ENCODE measurements at places on chromosomes 7 and 10.

GRCh38 chr10:131126321-131127137 lies 185.0 kb downstream of the TCERG1L start:
- no peak for DNase-seq

DNA sequence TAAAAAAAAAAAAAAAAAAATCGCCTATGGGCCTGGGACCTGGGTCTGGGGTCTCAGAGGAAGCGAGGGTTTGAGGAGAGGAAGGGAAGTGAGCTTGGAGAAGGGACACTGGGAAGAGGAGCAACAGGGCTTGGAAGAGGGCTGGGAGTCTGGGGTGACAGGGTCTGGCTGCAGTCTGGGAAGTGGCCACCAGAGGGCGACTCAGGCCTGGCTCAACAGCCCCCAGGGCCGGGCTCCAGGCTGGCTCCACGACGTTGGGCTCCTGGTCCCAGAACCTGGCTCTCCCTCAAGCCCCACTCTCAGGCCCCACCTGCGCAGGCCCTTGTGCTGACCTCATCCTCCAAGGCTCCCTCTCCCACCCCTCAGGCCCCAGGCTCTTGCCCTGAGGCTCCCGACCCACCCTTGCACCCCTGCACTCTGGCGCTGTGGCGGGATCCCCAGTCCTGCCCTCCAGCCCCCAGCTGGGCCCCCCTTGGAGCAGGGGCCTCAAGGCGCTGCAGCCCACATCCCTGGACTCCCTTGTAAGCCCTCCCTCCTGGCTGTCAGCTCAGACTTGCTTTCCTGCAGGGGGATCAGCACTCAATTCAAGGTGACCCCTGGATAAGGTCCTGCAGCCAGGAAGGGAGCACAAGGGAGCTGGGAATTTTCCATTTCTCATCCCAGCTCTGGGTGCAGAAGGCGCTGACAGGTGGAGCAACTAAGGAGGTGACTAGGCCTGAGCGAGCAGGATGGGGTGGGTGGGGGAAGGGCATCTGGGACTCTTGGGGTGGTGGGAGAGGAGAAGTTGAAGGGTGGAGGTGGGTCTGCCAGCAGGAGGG lies 5.4 kb upstream of the SPACDR start:
- peak; percentile 58 for DNase-seq

- DNase-seq, result no peak
These were observed 128.1 kb downstream of the ZNF438 start for GRCh38 chr10:30903397-30904138.

DNA sequence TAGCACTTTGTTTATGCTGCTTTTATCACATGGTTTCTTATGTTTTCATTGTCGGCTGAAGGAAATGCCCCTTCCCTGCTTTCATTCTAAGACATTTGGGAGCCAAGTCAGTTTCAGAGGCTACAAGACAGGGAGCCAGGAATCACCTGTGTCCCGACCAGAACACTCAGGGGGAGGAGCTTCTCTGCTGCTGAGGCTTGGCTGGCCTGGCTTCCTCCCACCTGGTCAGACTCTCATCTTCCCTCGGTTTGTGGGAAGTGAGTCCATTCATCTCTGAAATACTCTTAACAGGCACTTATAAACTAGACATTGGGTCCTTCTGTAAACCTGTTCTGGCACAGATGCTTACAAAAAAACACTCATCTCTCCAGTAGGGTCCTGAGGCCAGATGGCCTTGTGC lies 19.6 kb upstream of the GOLGA7B start:
- DNase-seq, result no peak

GRCh38 chr10:49230004-49230403 lies 41.8 kb upstream of the TMEM273 start:
- DNase-seq, result no peak

DNA sequence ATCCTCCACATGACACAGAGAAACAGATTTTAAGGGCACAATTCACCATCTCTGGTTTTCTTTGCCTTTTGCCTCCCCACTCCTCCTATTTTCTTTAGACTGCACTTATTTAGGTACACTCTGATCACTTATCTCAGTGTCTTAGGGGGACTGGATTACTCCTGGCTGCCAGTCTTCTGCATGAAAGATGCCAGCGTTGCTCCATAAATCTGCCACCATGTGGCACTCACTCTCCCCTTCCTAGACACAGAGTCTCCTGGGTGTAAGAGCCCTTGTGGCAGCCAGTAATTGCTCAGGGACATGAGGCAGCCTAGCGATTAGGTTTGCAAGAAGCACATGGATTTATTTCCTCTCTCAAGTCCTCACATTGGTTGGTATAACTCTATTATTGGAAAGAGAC lies 34.5 kb upstream of the RBM20 start:
- no peak for DNase-seq

DNA sequence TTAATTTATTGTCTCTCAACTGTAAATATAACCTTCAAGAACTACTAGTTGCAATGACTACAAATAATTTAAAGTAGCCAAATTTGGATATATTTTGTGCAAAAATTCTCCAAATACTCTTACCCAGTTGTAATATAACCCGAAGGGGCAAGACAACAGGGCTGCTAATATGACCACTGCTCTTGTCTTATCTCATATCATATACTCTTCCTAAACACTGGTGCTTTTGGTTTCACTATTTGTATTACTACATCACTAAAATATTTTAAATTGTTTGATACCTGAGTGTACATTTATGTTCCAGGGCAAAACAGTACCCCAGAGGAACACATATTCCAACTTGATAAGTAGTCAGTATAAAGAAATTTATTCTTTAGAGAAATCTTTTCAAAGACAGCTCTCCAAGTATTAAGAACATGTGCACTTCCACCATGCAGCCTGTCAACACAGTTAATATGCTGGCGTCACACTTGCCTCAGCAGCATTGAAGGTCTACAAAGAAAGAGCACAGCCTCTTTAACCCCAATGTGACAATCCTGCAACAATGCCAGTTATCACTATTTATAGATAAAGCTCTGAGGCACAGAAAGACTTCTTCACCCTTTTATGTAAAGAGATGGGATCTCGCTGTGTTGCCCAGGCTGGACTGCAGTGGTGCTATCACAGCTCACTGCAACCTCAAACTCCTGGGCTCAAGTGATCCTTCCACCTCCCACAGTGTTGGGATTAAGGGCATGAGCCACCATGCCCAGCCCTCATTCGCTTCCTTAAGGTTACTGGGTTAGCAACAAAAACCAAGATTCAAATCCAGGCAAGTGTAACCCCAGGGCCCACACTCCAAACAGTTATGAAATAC lies 37.8 kb downstream of the RHEB start:
- no peak for DNase-seq

DNA sequence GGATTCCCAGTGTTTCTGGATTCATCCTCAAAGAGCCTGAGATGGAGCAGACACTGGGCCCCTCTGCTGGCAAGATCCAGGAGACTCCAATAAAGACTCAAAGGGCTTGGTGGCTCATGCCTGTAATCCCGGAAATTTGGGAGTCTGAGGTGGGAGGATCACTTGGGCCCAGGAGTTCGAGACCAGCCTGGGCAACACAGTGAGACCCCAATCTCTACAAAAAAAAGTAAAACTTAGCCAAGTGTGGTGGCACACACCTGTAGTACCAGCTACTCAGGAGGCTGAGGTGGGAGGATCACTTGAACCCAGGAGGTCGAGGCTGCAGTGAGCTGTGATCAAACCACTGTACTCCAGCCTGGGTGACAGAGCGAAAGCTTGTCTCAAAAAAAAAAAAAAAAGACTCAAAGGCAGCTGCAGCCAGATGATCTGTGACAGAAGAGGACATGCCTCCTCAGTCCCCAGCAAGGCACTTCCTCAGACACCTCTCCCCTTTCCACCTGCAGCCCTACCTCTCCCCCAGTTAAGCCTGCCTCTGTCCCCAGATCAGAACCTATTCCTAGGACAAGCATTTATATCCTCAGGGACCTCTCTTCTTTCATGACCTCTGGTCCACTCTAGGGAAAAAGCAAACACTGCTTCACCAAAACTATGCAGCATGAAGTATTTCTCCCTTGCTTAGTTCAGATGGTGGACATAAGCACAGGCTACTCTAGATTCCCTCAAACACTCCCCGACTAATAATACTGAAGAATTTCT lies 27.9 kb downstream of the PDLIM1 start:
- DNase-seq, result no peak

DNA sequence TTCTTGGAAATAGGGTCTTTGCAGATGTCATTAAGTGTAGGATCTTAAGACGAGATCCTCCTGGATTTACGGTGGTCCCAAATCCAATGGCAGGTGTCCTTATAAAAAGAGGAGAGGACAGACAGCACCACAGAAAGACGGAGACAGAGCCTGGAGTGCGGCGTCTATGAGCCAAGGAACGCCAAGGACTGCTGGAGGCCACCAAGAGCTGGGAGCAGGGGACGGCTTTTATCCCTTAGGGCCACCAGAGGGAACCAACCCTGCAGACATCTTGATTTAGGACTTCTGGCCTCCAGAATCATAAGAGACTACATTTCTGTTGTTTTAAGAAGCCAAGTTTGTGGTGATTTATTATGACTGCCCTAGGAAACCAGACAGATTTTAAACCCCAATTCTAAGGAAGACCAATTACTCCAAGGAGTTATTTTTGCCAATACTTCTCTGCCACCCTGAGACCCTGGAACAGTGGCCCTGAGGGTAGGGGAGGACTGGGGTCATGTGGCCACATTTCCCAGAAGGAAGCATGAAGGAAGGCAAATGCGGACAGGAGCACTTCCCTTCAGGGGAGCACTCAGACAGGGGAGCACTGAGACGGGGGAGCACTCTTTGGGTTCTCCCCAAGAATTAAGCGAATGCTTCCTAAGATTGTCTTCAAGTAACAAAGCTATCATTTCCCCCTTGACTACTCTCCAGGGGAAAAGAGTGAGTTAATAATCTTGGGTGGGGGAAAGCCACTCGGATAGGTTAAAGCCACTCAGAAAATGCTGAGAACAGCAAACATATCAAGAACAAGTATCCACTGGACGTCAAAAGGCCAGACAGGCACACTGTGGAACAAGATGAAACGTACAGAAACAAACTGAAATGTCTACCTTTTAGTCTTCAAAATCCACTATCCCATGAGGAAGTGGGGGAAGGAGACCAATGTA lies 67.5 kb downstream of the CHST15 start:
- DNase-seq, result peak; percentile 63

- no peak for DNase-seq
These were observed 17.9 kb downstream of the ZNF488 start for GRCh38 chr10:47366181-47366631.

DNA sequence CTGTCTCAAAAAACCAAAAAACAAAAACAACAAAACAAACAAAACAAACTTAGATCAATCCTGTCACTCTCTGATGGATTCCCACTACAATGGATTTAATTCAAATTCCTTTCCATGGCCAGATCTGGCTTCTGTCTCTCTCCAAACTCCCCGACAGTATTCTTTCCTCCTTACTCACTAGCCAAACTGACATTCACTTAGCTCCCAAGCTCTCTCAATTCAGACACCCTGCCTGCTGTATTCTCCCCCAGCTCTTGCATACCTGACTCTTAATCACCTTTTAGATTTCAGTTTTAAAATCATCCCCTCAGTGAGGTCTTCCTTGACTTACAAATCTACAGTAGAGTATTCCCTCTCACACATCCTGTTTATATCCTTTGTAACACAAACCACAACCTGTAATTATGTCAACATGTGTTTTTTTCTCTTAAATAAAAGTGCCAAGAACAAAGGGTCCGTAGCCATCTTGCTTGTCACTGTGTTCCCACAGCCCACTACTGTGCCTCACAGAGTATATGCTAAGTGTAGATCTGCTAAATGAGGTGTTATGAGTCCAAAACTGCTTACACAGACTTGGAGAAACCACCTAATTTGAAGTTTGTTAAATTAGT lies 14.4 kb downstream of the HERPUD2 start:
- no peak for DNase-seq

- no peak for DNase-seq
These were observed 585.0 kb downstream of the AUTS2 start for GRCh38 chr7:70183278-70183677.

GRCh38 chr7:6730343-6730633 lies 23.5 kb upstream of the ZNF12 start:
- no peak for DNase-seq

GRCh38 chr7:87144173-87144657 lies 8.0 kb upstream of the DMTF1 start:
- no peak for DNase-seq

DNA sequence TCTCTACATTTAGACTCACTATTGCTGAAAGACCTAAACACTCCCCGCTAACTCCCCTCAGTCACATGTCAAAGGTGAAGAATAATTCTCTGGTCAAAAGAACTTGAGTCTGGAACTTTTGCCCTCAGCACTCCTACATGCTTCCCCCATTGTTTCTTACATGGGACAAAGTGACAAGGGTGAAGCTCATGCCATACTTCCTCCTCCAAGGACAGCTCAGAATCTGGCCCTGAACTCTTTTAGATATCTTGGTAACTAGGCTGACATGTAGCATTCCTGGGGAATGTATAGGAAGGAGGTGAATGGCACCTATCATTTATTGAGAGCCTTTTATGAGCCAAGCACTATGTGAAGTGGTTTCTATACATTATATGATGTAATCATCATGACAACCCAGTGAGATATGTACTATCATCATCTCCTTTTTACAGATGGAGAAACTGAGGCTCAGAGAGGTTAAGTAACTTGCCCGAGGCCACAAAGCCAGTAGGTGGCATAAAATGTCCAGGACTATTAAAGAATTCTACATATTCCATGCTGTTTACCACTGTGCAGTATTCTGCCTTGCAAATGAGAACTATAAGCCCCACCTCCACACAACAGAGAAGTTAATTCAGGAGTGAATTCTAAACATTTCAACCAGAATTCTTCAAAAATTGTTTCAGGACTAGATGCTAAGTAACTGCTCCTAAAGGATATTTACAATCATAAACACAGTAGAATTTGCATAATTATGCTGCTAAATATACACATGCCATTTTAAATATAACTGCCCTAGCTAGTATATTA lies 246.6 kb downstream of the ARHGAP21 start:
- no peak for DNase-seq

DNA sequence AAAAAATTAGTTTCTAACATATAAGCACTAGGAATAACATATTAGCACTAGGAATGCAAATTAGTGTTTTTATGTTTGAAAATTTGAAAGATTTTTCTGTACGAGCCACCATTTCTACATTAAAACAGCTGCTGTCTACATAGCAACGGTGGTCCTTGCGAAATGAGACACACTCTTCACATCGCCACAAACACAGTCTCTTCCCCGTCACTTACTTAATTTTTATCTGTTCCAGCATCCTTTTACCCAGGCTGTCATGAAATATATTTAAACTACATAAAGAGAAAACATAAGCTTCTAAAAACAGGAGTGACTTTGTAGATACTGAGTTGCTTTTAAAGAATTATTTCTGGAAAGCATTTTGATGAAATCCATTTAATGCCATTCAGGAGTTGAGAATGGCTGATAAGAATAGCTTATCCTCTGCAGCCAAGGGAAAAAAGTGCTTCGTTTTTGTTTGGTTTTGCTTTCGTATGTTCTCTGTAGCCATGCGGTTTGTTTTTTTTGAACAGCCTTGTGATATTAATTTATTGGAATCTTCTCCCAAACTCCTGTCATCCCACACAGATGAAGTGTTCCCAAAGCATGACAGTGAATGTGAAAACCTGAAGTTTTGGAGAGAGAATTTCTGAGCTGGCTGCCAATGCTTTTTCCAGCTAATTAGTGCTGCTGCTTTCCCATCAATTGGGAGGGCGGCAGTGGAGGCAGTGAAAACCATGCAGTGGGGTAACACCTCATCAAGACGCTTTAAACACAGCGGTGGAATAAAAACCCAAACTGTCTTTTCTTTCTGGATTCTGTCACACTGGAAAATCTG lies 603.7 kb upstream of the ADARB2 start:
- no peak for DNase-seq

- DNase-seq, result no peak
These were observed 6.7 kb downstream of the VSTM4 start for GRCh38 chr10:49108656-49109055.

- peak; percentile 28 for DNase-seq
These were observed 36.7 kb downstream of the GNG11 start for GRCh38 chr7:93958216-93958615.

Data from fibroblast of gingiva (primary cell).